ENCODE measurements at places on chromosomes 7 and 10.

GRCh38 chr10:10644676-10645385, 372.8 kb upstream of the CELF2 start:
- DNase-seq, result no peak

DNA sequence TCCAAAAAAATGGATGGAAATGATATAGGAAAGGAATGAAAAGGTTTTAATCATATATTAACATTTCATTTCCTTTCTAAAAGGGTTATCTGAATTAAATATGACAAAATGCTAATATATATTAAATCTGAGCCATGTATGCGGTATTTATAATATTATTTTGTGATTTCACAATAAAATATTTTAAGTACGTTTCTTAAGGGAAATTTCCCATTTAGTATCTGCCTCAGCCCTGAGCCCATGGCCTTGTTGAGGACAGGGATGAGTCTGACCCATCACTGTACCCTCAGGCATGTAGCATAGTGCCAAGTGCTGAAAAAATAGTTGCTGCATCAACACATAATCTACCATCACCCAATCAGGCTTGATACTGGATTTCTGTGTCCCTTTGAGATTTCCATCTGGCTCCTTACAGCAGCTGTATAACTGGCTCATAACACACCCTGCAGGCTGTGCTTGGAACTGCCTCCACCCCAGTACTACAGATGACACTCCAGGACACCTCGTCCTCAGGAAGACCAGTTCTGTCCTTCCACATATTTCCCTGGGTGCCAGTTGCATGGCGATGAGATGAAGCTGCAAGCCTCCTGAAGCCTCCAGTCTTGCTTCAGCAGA, 59.4 kb upstream of the ASAH2 start:
- DNase-seq, result no peak

GRCh38 chr7:132232406-132232805, 343.9 kb downstream of the PLXNA4 start:
- no peak for DNase-seq

DNA sequence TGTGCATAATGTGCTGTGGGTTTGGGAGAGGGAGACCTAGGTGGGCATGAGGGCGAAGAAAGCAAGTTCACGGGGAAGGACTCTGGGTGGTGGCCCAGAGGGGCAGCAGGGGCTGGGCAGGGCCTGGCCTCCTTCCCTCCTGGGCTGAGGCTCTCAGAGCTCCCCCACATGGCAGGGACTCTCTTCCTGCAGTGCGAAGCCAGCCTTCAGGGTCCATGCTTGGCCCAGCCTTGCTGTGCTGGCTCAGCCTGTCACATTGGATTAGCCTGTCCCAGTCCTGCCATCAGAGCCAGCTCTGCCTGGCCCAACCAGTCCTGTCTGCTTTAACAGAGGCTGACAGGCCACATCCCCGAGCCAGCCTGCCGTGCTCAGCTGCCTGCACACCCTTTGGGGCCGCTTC, 20.4 kb upstream of the ZNF488 start:
- DNase-seq, result no peak

DNA sequence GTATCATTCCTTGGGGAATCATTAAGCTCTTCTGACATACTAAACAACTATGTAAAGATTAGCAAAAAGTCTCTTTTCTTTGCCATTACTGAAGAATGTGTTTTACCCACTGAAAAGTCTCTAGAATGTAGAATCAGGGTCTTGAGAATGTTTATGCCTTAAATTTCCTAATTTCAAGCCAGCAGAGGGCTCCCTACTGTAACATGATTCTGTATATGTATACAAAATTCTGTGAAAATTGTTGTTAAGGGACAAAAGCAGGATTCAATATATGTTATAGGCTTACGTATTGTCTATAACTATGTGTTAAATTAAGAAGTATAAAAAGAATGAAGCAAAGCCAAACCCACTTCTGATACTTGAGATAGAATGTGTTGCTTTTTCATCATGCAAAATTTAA, 296.9 kb upstream of the DGKB start:
- DNase-seq, result no peak

- DNase-seq, result no peak
Observed at GRCh38 chr7:28152594-28152993, 28.0 kb downstream of the JAZF1 start.

DNA sequence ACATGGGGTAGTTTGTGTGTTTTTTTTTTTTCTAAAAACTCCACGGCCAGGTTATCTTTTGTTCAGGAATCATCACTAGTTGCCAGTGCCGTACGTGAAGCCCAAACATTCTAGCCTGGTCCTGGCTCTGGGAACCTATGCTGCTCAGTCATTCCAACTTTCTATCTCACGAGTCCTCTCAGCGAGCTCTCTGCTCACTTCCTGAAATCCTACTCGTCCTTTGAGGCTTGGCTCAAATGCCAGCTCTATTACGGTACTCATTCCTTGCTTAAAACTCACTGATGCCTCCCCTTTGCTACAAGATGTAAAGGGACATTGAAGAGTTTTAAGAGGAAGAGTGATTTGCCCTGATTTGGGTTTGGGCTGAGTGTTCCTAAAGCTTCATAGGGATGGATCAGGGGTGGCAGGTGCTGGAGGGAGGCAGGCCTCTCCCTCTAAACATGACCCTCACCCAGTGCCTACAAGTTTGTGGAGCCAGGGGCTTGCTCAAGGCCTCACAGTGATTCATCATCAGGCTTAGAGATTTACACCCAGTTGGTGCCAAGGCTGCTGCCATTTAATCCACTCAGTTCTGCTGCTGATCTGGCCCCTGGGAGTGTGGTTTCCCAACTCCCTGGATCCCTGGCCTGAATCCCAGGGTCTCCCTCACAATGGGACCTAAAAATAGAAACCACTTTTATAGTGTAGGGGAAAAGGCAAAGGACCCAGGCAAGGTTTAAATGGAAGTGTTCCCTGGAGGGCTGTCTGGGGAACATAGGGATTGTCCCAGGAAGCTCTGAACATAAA, 46.1 kb upstream of the R3HCC1L start:
- DNase-seq, result no peak

DNA sequence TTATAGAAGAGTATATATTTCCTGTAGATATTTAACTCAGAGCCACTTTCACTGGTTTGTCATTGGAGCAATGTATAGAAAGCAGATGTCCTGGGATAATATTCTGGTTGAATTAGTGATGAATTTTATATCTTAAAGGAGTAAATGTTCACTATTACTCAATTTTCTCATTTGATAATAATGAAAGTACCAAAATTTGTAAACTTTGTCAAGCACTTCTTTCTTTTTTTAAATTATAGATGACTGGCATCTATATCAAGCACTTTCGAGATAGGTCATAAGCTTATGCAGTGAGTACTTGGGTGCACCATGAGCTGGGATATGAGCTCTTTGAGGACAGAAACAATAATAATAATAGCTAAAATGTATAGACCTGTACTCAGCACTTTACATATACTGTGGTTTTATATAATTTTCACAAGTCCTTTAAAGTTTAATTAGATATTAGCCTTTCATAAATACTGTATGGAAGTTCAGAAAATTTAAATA, 11.3 kb downstream of the RSBN1L start:
- no peak for DNase-seq

DNA sequence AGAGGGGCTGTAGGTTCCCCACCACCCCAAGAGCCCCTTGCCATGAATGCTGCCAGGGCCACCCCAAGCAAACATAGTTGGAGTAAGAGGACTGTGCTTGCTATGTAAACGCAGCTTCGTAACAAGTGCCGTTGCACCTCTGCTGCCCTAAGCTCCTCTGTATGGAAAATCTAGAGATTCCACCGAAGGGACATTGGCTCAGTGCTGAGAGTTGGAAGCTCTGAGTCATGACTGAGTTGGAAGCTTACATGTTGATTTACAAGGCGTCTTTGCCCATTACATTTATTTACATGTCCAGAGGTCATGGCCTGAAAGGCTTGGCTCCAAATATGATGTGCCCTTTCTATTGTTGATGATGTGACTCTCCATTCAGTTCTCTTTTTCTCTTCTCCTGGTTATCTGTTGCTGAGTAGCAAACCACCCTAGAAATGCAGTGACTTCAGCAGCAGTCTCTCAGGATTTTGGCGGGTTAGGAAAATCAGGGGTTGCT, 233.1 kb upstream of the TCF7L2 start:
- DNase-seq, result no peak

- no peak for DNase-seq
Observed at GRCh38 chr7:114432061-114432460, 17.4 kb downstream of the FOXP2 start.

GRCh38 chr7:108418946-108419345, 37.3 kb downstream of the NRCAM start:
- DNase-seq, result no peak

- DNase-seq, result no peak
Observed at GRCh38 chr7:132568962-132569361, 7.3 kb downstream of the PLXNA4 start.

DNA sequence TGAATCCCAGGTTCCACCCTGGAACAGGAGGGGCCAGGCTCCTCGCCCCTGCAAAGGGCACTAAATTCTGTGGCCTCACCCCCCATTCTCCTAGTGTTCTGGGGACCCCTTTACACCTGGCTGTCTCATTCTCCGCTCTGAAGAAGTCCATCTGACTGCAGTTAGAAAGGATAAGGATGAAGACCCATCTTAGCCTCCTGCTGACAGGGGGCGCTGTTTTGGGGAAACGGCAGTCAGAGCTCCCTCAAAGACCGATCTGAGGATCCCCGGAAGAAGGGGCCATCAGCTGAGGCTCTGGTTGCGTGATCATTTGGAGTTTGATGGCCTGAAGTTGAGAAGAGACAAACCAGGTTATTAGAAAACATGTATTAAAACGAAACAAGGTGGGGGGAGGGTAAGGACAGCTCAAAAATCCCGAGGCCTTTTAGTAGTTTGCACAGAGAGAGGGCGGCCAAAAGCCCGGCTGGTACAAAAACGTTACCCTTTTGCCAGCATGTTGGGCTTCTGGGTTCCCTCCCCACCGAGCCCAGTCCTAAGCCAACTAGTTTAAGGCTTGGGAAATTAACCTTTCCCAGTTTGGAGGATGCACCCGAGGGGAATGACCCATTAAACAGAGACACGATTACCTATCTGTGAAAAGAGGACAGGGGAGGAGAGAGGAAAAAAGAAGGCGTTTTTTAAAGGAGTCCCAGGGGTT, 102.8 kb downstream of the CHN2 start:
- DNase-seq, result no peak

- no peak for DNase-seq
Observed at GRCh38 chr7:87151002-87151728, 1.1 kb upstream of the DMTF1 start.

GRCh38 chr10:125961743-125962142, 65.4 kb downstream of the FANK1 start:
- no peak for DNase-seq

DNA sequence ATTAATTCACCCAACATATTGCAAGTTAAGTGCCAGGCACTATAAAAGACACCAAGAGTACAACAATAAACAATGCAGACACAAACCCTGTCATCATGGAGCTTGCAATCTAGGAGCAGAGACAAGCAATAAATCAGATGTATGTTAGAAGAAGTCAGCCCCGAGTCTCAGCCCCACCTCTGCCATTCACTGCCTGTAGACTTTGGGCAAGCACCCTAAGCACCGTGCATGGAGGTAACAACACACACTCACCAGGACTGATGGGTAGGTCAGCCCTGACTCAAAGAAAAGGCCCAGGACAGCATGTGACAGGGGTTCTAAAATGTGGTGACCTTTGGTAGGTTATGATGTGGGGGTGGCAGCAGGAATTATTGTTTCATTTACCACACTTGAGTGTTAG, 49.3 kb upstream of the PLEKHA1 start:
- no peak for DNase-seq

DNA sequence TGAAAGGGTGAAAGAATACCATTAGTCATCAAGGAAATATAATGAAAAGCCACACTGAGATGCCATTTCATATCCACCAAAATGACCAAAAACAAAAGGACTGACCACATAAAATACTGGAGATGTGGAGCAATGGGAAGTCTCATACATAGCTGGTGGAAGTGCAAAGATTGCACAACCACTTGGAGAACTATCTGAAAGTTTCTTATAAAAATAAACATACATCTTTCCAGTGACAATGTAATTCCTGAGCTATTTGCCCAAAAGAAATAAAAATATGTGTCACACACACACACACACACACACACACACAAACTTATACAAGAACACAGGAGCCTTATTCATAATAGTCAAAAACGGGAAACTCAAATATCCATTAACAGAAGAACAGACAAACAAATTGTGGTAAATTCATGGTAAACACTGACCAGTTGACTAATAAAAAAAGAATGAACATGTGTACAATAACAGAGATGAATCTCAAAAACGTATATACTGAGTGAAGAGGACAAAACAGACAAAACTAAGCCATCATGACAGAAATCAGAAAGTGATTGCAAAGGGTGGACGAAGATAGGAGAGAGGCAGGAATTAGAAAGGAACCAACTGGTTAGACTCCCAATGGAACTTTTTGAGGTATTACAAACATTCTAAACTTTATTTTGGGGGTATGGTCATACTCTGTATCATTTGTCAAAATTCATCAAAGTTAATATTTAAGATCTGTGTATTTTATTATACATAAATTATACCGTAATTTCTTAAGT, 21.5 kb downstream of the WASL start:
- no peak for DNase-seq

DNA sequence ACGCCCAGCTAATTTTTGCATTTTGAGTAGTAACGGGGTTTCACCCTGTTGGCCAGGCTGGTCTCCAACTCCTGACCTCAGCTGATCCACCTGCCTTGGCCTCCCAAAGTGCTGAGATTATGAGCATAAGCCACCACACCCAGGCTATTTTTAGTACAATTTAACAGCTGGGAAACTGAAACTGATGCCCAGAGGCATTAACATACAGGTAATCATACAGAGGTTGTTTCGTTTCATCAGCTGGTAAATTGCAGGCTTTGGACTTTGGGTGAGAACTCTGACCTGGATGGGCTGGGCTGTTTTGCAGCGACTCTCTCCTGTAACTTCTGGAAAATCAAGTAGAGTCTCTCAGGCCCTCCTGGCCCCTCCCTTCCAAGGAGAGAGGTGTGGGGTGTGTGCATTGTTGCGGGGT, 6.2 kb upstream of the ACHE start:
- DNase-seq, result no peak

GRCh38 chr7:84399661-84400060, 205.1 kb upstream of the SEMA3A start:
- no peak for DNase-seq

- DNase-seq, result no peak
Observed at GRCh38 chr10:110017052-110017451, 9.3 kb downstream of the ADD3 start.

DNA sequence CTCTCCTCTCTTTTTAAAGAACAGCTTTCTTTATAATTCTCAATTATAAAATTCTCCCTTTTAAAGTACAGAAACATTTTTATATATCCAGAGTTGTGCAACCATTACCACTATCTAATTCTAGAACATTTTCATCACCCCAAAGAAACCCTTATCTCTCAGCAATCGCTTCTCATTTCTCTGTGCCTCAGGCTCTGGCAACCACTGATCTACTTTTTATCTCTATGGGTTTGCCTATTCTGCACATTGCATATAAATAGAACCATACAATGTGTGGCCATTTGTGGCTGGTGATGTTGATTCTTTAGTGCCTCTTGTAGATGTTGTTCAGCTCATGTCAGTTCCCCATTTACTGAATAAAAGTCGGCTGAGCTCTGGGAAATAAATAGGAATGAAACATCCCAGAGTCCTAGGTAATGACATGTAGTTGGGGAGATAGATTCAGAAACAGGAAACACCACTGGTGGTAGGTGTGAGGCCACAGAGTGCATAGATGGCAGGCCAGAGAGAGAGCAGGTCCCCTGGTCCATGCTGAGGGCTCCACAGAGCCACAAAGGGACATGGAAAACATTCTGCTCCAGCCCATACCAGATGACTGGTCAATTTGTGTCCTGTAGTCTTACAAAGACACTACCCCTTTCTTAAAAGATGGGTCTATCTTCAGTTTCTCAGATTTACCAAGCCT, 126.5 kb downstream of the PLPP4 start:
- no peak for DNase-seq
